ENCODE measurements at places on chromosomes 3 and 15.
A peak's percentile ranks its signal among the peaks of the same experiment; 100 is the strongest.

- no peak for DNase-seq
These were observed 6.3 kb upstream of the LRRC58 start for GRCh38 chr3:120355486-120355885.

DNA sequence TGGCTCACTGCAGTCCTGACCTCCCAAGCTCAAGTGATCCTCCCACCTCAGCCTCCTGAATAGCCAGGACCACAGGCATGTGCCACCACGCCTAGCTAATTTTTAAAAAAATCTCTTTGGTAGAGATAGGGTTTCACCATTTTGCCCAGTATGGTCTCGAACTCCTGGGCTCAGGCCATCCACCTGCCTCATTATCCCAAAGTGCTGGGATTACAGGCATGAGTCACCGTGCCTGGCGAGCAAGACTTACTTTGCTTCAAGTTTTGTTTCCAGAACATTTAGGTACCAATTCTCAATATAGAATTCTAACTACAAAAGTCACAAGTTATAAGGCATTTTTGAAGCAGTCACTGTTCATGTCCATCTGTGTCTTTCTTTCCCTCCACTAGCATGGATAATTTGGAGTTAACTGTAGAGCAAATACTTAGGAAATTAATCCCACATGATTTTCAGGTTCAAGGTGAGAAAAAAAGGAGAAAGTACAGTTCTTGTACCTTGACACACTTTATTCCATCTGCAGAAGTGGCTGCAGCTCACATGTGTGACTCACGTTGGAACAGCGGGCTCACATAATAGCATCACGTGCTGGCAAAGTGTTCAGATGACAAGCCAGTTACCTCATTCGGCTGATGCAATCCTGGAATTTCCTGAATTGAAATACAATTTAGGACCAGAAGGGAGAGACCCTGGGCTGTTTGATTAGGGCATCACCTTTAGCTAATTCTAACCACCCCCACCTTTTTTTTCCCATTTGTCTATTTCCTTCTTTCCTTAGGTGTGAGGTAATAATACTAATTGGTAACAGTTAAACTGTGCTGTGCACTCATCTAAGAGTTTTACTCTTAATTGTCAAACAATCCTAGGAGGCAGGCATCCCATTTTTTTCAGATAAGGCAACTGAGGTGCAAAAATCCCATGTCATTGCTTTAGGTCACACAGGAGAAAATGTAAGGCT is 46.9 kb upstream of the NEDD4 start:
- peak; percentile 44 for DNase-seq

DNA sequence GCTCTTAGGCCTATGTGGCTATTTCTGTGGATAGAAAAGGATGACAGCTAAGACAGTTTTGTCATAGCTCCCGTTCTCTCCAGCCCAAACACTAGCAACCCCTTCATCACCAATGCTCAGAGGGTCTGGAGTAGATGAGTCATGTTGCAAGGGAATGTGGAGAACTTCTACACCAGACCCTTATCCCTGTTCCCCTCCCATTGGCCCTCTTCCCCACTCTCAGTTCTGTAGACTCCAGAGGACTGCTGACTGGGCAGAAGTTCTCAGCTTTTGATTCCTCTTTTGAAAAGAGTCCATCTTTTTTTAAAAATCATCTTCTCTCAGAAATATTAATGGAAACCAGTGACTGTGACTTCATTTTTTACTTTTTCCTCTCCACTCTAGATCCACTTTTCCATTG is 2.4 kb upstream of the MYZAP start:
- DNase-seq = no peak

GRCh38 chr15:49115062-49115461 is 40.3 kb downstream of the COPS2 start:
- no peak for DNase-seq

- DNase-seq = no peak
These were observed 109.9 kb downstream of the NSUN3 start for GRCh38 chr3:94172695-94173310.

- no peak for DNase-seq
These were observed 11.5 kb downstream of the TLR9 start for GRCh38 chr3:52213901-52214300.

DNA sequence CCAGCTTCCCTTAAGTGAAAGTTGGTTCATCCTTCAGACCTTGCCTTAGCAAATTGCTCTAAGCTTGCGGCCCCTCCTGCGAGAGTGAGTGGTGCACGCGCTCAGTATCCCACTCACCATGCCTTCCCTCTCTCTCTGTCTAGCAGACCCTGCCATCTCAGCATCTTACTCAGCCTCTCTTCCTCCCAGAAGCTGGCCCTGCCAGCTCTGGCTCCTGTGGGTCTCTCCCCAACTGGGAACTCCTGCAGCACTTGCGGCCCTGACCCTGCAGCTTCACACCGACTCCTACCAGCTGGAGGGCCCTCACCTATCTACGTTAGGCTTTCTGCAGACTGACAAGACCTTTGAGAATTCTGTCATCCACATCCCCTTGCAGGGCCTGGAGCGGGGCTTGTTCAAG is 286.1 kb upstream of the TLE3 start:
- no peak for DNase-seq

- DNase-seq = no peak
These were observed 10.9 kb downstream of the SMAD3 start for GRCh38 chr15:67076147-67076843.

DNA sequence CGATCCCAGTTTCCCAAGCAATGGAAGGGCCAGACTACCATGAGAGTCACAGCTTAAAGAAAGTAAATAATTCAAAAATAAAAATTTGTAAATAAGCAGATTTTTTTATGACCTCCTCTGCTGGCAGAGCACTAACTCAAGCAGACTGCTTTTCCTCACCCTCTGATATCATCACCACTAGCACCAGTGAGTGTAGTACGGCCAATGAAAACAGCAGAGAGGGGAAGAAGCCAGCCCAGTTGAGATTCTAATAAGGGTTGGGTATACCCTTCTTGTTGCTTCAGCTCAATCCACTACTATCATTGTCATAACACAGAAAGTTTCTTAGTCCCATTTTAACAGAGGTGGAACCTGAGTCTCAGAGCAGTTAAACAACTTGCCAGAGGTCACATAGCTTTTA is 193.1 kb downstream of the ERC2 start:
- no peak for DNase-seq

DNA sequence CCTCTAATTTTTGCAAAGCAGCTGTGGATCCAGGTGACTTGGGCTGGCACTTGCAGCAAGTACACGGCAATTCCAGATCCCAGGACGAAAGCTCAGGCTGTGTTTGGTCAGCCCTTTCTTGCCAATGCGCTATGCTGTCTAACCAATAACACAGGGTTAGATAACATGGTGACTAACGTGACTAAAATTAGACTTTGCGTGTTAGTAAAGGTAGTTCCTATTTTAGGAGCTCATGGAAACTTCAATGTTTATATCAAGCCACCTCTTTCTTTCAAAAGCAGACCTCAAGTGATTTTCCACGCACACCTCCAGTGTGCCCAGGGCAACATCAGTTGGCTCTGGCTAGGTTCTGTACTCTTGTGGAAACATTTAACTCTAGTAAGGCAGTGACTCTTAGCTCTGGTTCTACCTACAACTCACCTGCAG is 32.5 kb downstream of the CDCP1 start:
- DNase-seq = no peak

DNA sequence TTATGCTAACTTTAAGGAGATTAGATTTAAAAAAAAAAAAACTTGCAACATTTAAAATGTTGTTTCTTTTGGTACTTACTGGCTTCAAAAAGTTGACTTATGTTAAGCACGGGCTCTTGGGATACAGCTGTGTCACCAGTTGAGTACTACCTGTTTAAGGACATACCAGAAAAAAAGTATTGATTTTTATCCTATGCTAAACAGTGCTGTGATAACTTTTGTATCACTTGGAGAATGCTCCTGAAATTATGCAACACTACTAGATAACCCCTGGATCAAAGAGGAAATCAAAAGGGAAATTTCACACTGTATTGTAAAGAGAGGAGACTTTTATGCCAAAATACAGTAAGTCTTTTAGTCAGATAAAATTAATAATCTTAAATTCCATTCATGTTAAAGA is 77.7 kb downstream of the SLMAP start:
- no peak for DNase-seq

DNA sequence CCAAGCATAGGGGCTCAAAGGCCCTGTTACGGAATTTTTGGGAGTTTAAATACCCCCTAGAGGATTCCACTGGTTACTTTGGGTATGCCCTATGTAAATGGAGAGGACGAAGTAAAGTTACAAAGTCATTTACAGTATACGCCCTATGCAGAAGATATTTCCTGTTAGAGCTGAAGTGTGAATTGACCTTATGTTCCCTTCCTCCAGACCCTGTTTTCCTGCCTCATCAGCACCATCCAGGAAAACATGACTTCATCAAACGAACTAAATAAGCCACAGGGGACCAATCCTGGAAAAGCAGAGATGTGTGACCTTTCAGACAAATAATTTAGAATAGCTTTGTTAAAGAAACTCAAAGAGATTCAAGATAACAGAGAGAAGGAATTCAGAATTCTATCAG is 177.4 kb downstream of the SQOR start:
- no peak for DNase-seq

DNA sequence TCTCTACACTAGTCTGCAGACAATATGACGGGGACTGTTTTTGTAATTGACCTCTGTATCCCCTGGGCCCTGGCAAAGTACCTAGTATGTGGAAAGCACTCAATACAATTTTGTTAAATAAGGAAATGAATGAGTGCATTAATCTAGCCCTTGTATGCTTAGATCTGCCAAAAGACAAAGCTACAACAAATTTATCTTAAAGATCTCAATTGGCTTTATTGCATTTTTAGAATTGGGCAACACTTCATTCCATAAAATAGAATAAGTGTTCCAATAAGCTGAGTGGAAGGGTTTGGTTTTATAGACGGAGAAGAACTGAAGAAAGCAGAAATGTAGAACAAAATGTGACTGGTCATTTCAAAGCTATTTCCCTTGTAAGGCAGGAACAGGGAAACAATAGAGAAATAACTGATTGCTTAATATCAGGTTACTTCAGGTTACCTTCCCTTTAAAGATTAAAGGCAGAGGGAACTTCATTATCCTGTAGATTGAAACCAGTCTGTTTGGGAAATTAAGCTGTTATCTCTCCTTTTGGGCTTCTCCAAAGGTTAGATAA is 108.3 kb upstream of the MME start:
- no peak for DNase-seq

DNA sequence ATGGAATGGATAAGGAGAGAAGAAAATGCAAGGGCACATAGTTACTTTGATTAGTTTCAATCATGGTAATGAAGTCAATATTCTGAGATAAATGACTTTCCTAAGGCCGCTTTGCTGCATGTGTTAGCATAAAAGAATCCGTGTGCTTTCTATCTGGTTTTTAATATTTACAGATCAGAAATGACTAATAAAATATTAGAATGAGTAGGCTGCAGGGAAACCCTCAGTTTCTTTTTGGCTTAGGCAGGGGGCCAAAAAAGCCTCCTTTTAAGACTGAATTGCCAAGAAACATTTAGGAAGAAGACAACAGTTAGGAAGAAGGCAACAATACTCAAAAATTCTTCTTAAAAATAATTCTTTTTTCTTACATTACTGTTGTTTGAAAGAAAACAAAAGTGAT is 11.6 kb downstream of the NEK11 start:
- DNase-seq = no peak

- no peak for DNase-seq
These were observed 20.8 kb downstream of the SLC9A9 start for GRCh38 chr3:143827425-143827824.

DNA sequence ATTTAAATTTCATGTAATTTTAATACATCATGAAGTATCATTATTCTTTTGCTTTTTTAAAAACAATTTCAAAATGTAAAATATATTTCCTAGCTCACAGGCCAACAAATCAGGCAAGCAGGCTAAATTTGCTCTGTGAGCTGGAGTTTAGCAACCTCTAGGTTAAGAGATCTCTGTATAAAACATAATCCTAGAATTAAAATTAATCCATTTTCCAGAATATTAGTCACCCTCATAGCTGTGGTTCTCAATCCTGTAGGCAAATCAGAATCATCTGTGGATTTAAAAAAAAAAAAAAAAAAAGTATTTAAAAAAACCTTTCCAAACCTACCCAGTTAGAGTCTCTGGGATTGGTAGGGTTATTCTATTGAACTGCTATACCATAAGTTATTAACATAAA is 209.7 kb downstream of the MINAR1 start:
- no peak for DNase-seq

- DNase-seq = no peak
These were observed 42.9 kb downstream of the PLCH1 start for GRCh38 chr3:155701882-155702465.

DNA sequence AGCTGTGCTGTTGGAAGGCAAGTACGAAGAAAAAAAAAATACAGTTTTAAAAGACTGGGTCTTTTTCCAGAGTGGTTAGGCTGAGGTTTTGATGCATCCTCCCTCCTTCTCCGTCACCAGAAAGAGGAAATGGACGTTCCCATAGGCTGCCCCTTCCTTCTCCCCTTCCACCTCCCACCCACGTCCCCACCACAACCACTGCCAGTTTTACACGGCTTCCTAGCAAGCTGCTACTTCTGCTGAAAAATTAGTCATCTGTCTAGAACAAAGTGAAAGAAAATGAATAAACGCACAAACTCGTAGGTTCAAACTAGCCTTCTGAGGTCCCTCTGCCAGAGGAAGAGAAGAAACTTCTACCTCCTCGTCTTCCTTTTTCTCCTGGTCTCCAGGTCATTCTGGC is 71.6 kb upstream of the RPL35A start:
- no peak for DNase-seq

DNA sequence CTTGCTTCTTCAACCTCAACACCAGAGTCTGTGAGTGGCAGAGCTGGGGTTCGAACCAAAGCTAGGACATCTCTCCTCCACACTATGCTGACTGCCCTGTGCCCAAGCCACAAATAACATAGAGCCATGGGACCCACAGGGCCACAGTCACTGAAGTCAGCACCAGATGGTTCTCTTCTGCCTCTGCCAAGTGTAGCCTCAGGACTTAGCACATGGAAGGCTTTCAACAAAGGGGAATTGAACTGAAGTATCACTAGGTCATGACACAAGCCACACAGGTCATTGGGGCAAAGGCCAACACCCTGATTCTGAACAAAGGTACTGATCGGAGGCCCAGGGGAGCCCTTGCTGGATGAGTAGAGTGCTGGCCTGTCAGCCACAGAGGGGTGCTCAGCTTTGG is 83.6 kb downstream of the BDH1 start:
- no peak for DNase-seq

DNA sequence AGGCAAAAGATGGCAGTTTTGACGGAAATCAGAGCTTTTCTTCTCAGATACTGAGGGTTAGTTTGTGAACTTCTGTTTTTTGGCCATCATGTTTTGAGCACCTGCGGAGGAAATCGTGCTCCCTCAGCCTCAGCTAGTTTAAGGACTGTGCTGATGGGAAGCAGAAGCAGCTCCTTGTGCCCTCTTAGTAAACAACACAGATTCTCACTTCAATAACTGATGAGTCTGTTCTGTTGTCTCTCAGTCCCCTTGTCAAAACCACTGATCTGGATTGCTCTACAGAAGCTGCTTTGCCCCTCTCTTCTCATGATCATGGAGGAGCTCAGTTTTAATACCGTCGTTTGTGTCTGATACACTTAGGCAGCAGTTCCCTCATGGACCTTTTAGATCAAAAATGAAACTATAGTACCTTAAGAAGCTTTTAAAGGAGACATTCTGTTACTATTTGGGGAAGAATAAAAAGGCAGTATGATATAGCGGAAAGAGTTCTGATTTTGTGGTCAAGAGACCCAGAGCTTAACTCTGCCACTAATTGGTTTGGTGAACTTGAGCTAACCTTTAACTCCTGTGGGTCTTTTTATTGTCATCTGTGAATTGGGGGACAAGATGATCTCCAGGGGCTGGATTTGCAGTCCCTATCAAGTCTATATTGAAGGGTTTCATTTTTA is 152.6 kb downstream of the BBX start:
- no peak for DNase-seq
